ENCODE measurements at places on chromosomes 3 and 15.
A peak's percentile ranks its signal among the peaks of the same experiment; 100 is the strongest.

DNA sequence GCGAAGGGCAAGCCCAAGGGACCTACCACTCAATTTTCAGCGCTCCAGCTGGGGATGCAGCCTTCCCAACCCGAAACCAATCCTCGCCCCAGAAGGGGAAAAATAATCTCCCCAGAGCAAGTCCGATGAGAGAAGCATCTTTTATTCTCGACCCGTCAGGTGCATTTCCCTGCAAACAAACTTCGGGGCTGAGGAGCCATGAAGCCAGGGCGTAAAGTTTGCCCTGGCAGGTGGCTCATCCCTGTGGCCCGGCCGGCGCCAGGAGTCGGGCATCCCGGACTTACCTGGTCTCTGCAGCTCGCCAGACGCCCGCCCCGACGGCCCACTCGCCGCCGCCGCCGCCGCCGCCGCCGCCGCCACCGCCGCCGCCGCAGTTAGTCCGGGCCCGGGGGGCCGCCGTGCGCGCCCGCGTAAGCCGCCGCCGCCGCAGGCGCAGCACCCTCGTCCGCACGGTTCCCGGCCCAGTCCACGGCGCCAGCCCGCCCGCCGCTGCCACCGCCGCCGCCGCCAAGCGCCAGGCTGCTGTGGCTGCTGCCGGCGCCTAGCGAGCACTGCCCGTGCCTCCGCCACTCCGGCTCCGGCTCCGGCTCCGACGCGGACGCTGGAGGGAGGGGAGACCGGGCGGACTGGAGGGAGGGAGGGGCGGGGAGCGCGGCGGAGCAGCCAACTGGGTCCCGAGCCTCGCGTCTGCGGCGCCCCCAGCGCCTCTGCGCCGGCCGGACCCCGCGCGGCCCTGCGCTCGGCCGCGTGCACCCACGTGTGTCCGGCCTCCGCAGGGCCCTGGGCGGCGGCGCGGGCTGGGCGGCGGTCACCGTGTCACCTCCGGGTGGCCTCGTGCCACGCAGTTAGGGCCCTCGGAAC is at the start of gene CNTN3:
TSS of gene CNTN3 (minus strand) at position 553 of the 861 bp plus-strand sequence. CDS start 93,547 bp downstream, outside the sequence.
- no peak for DNase-seq

DNA sequence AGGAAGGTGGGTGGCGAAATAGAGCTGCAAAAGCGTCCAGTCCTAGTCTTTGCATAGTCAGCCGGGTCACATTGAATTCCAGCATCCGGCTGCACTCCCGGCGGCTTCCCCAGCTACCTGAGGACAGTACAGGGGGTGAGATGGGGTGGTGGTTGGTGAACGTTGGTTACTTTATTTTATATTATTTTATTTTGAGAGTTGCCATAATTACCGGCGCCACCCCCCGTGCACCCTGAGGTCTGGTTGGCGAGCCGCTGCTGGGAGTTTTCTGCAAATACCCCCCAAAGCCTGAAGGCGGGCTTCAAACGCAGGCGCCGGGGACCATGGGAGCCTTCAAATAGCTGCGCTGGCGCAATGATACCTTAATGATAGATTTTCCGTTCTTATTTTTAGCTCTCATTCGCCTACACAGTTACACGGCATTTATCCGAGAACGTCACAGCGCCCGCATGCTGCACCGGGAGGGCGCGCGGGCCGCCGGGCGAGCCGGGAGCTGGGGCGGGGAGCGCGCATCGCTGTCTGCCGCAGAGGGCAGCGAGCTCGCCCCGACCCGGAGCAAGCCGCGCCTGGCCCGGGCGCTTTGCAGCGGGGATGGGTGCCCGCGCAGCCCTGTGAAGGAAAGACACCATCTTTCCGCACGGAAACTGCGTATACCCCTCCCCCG is 756 bp upstream of the RASGRF1 start:
- DNase-seq: no peak

DNA sequence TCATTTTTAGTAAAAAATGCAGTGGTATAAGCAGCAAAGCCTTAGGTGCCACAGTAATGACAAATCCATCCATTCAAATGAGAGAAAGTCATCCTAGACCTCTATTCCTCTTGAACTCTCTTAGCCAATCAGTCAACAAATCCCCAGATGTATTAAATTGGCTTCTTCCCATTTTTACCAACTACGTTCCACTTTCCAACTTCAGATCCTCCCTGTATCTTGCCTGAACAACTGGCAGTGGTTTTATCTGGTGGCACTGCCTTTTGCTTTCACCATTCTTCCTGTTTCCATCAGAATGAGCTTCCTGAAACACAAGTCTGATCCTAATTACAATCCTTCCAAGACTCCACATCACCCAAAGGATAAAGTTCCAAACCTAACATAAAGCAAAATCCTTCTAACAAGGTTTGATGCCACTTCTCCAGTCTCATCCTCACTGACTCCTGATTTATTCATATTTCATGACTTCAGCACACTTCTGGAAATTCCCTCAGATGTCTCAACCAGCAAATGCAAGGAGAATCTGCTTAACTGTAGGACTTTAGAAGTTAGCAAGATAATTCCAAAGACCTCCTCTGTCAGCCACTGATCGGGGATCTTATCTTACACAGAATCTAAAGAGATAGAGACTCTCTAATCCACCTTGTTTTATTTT is 69.8 kb upstream of the SLC4A7 start:
- DNase-seq: no peak

GRCh38 chr3:44106756-44107155 is 134.9 kb upstream of the TOPAZ1 start:
- peak; percentile 91 for DNase-seq

GRCh38 chr3:61269435-61269834 is 18.2 kb upstream of the FHIT start:
- no peak for DNase-seq

- peak; percentile 74 for DNase-seq
Measured at GRCh38 chr15:75182187-75183131, 19.2 kb upstream of the C15orf39 start.

GRCh38 chr3:182617500-182617899 is 175.8 kb upstream of the ATP11B start:
- DNase-seq: no peak

DNA sequence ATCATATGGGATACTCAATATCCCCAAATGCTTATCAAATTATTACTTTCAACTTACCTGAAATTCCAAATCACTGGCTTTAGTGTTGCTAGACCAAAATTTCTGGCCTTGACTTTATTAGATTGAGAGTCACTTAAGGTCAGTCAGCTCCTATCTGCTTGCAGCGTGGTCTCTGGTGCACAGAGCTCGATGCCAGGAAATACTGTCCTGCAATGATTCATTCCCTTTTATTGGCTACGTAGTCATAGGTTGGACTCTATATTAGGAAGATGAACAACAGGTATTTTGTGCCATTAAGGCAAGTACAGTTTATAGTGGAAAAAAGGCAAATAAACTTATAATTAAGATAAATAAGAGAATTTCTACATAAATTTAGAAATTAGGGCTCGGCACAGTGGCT is 378.6 kb upstream of the MCTP2 start:
- no peak for DNase-seq

GRCh38 chr3:188908002-188908850 is 263.5 kb upstream of the TPRG1 start:
- DNase-seq: no peak

DNA sequence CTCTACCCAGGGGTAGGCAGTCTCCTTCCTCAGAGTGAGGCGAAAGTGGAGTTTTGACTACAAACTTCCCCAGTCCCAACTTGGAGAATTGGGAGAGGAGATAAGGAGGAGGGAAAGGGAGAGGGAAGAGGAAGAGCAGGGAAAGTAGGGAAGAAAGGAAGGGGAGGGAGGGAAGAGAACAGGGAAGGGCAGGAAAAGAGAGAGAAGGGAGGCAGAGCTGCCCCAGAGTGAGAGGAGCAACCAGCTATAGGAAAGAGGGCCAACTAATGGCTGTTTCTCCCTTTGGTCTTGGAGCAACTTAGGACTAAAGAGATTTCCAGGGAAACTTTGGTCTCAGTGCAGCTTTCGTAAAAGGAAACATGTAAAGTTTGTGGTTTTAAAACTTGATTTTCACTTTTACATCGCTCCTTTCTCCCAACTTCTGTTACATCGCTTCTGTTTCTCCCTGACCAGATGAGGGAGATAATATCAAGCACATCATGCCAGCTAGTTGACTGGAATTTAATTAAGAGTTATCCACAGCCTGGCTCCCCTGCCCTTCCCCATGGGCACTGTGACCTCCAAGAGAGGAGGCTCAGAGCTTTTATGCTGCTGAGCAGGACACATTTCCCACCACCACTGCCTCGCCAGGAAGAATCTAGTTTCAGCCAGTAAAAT is 1.4 kb downstream of the CA12 start:
- DNase-seq: no peak

DNA sequence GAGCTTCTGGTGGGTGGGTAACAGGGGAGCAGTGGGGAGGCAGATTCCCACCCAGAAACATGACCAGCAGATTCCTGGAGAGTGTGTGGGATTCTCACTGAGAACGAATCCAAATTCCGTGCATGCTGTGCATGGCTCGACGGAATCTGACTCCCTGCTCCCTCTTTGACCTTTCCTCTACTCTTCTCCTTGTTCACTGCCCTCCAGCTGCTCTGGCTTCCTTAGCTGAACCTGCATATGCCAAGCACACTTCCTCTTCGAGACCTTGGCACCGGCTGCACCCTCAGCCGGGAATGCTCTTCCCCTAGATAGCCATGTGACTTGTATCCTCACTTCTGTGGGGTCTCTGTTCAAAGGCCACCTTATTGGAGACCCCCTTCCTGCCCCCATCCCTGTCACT is 6.3 kb downstream of the INSYN1 start:
- no peak for DNase-seq

DNA sequence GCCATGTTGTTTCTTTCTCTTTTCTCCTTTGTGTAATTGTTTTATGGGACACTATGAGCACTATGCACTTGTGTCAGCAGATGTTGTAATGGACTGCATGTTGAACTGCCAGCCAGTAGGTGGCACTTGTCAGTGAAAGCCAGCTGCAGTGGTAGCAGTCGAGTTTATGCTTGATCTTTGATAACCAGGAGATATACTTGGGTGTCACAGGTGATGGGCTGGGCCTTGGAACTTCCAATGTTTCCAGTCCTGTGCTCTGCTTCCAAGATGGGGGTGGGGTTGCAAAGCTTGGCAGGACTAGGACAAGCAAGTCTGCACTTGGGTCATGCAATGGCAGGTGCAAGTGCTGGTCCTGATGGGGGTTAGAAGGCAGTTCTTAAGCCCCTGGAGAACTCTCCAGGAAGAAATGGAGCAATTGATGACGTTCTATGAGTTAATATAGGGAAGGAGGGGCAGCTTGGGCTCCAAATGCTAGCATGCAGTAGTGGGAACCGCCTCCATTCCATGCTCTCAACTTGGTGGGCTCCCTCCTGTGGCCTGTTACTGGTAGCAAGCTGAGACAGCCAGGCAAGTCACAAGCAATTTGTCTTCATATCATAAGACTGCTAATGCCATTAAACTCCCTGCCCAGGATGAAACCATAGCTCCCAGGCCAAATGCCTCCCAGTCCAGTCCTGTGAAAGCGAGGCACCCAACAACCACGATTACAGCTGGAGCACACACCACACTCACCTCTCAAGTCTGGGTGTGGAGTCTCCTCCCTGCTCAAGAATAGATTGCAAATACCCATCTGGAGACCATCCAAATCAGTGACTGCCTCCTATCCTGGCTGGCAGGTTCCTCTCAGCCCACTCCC is 287.2 kb downstream of the CGGBP1 start:
- DNase-seq: no peak

DNA sequence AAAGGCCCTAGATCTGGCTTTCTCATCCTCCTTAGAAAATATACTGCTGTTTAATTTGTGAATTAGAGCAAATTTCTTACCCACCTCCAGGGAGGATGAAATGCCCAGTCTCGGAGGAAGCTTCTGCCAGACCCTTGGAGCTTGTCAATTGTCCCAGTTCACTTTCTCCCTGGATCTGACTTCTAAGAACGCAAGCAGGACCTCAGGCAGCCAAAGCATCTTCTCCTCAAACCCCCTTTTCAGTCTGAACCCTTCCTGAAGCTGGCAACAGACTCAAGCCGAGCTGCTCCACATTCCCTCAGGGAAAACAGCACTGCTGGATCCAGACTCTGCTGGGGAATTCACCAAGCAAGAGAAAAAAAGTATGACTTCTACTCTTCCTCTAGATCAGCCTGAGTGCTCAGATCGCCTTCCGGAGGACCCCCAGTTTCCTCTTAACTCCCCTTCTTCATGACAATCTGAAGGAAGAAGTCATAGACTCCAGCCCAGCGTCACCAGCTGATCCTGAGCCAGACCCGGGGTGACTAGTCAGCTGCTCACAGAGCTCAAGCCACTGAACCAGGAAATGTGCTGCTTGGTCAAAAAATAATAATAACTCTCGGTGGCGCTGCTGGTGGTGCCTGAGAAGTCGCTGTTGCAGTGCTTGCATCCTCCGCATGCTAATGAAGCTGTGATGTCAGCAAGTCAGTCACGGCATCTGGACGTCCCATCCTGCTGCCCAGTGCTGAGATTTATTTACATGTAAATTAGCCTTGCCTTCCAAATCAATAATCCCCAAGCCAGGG is at the start of gene PRICKLE2:
TSS of gene PRICKLE2 (minus strand) at position 641 of the 785 bp plus-strand sequence. CDS start 26,539 bp downstream, outside the sequence.
- DNase-seq: peak; percentile 92

DNA sequence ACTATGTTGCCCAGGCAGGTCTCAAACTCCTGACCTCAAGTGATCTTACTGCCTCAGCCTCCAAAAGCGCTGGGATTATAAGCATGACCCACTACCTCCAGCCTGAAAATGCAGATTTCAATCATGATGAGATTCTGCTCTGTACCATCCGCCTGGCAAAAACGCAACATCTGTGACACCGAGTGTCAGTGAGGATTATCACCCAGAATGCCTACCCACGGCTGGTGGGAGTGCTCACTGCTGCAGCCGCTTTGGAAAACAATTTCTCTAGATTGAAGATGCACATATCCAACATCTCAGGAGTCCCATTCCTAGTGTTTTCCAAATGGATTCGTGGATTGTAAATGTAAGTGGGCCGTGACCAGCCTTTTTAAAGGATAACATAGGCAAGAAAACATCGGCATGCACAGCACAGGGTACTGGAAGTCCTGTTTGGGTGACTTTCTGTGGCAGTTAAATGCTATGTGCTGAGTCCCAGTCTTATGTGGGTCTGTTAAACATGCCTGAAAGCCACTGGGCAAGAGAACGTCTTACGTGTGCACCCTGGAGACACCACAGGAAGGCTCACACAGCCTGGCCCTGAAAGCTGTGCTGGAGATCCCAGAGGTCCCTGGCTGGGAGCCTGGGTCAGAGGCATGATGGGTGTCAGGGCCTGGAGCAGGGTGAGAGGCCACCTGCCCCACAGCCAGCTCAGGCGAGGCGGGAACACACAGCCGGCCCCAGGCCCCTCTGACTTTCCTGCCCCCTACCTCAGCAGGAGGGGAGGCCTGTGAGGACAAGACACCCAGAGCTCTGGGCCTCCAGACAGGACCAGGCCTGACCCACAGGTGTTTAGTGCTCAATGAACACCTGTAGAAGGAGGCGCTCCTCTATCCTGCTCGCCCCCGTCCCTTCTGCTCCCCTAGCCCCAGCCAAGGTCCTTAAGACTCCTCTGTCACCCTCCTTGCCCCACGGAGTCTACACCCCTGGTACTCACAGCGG is 918 bp downstream of the PRSS50 start:
- no peak for DNase-seq

DNA sequence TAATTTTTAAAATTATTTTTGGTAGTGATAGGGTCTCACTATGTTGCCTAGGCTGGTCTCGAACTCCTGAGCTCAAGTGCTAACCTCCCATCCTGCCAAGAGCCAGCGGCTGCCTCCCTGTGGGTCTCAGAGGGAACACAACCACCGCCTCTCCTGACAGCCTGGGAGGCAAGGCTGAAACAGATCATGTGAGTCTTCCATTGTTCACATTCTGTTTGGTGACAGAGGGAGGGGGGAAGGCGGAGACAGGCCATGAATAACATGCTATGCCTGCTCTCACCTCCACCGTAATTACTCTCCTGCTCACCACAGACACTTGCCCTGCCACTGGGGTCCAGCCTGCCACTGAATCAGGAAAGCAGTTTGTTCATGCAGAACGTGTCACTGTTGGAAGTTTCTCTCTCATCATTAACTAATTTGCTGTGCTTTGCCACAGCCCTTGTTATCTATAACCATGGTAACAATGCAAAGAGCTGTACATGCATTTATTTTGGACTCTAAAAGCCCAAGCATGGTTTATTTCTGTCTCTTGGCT is 78.4 kb upstream of the RASGRF1 start:
- no peak for DNase-seq
